T-helper 22 cell (primary cell): ENCODE measurements at places on chromosomes 3 and 15.

GRCh38 chr15:79004336-79004735 is 59.5 kb upstream of the CTSH start:
- no peak for DNase-seq

DNA sequence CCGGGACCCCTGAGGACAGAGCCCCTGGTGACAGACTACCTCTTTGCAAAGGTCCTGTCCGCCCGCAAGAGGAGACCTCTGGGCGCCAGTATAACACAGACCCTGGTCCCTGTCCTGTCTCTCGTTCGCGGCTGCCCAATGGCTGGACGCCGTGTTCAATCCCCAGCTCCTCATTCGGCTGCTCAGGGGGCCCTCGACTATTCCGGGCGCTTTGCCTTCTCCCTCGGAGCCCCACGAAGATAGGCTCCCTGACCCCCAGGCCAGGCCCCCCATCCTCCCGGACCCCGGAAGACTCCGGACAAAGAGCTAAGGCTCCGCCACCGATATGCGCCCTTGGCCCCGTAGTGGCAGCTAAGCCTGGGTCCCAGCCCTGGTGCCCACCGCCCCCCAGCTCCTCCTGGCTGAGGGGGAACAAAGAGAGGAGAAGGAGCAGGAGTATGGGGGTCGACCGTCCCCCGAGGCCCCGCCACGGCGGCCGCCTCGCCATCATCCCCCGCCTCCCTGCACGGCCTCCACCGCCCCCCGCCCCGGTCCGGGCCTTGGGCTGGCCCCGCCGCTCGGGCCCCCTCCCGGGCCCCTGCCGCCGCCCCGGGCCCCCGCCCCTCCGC is 437 bp downstream of the CELSR3 start:
- no peak for DNase-seq

- DNase-seq: no peak
These were observed 820.8 kb downstream of the TBL1XR1 start for GRCh38 chr3:176376531-176376930.

DNA sequence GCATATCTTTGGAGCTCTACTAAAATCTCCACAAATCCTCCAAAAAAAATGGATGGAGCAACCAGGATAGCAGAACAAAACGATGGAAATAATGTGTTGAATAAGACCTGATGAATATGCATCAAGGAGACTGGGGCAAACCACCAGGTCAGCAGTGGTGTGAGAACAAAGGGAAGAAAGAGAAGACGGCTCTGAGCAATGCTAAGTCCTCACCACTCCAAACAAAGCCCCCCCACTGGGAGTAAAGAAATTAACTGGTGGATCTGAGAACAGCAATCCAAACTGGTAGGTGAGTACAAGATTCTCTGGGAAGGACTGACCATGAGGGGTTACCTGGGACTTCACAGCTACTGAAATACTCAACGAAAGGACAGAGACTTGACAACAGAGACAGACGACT is 977.3 kb downstream of the TBL1XR1 start:
- no peak for DNase-seq

DNA sequence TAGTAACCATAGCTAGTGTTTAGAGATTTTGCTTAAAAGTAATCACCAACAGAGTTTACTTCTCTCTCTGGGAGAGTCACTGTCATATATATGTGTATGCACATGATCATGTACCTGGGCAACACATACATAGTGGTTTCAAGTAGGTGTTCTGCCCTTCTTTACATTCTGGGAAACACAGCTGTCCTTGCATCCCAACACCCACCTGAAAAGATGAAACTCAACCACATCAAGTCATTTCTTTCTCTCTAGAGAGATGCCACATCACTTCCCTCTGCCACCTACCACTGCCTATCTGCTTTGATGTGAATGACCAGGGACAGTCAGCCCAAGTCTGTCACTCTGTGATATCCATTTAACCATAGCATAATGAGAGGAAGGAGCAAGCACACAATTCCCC is 155.8 kb upstream of the GADL1 start:
- DNase-seq: no peak

DNA sequence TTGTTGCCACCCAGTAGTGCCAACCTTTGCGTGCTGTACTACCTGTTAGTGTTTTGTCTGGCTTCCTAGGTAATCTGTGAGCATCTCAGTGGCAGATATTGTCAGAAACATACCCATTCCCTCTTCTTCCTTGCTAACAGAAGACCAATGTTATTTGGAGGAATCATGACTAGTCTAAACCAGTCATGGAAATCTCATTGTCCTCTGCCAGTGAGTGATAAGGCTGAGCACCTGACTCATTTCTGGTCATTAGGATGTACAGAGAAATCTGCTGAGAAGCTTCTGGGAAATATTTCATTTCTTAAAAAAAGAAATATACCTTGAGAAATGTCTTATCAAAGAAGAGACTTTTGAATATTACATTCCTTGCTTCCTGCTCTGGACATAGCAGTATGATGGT is 70.1 kb upstream of the CDV3 start:
- no peak for DNase-seq

- DNase-seq: no peak
These were observed 3.4 kb upstream of the COL7A1 start for GRCh38 chr3:48598323-48599076.

DNA sequence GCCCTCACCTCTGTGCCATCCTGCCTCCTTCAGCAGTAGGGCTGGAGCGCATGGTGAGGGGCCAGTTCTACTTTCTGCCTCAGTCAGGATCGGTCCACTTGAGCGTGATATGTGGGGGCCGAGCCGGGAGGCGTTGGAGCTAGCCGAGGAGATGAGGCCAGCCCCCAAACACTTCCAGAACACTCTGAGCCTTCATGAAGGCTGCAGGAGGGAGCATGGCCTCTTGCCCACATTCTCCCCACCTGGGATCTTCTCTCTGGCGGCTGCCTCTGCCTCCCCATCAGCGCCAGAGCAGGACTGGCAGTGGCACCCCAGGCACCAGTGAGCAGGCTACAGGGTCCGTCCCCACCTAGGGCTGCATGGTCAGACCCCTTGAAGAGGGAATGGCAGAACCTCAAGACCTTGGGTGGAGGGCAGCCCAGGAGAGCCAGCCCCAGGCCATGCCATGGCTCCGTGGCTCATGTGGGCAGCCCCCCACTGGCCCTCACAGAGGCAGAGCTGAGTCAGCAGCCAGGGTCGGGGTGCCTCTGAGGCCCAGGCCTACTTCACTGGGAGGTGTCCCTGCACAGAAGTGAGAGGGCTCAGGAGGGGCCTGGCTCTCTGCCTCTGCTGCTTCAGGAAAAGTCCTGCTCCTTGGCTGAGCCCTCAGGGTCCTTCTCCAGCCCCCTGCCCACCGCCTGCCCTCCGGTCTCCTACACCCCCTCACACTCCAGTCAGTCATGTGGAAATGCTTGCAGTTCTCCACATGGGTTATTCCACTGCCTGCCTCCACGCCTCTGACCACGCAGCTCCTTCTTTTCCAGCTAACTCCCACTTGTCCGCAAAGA is 28.1 kb upstream of the CYP11A1 start:
- no peak for DNase-seq

DNA sequence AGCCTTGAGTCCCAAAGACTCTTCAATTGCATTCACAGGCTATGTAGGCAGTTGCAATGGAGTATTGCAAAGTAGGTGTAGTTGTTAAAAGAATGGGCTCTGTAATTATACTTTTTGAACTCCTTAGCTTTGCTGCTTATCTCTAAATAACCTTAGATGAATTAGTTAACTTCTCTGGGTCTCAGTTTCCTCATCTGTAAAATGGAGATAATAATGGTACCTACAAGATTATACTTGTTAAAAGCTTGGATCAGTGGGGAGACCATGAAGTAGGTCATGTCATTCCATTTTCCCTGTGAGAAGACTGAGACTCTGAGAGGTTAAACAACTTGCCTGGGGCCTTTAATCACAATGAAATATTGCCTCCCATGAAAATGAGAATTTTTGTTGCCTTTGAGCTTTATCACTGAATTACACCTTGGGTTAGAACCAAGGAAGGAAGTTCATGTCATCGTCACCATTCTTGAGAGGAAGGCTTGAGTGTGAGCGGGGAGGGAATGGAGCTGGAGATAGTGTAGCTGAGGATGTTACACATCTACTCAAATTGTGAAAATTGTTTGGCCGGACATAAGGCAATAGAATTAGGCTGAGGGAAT is 38.1 kb downstream of the CTDSPL start:
- no peak for DNase-seq

DNA sequence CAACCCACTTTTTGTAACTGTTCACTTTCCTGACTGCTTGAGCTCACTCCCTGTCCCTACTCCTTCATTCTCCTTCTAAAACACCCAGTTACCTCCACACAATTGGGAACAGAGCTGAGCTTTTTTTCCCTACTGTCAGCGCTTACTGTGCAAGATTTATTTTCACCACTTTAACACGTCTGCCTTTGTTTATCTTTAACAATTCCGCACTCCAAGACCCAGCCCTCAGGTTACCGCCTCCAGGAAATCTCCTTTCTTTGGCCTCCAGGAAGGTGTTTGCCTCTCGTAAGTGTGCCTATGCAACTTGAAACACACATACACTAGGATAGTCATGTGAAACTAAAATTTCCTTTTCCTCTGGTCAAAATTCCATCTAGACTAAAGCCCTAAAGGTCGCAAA is 271.9 kb upstream of the TPRG1 start:
- DNase-seq: no peak

DNA sequence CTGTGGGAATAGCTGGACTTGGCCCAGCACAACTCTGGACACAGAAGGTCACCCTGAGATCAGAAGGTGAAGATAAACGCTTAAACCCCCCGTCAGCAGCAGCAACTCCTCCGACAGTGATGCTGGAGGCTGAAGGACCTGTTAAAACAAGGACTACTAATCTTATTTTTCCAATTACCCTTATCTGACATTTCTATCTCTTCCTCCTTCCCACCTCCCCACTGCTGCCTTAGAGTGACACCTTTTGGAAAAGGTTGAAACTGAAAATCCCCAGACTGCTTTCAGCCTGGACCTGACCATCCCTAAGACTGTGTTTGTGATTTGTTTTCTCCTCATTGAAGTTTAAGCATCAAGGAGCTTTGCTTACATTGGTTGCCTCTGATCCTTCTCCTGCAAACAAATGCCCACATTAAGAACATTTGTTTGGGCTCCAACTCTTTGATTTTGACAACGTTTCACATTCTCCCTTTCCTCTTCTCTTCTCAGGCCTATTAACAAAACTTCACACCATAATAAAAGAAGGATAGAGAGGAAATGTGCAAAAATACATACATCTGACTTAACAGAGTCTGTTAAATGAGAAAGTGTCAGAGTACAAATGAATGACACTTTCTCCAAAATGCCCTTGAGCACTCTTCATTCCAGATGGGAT is 410.6 kb upstream of the WNT5A start:
- no peak for DNase-seq

DNA sequence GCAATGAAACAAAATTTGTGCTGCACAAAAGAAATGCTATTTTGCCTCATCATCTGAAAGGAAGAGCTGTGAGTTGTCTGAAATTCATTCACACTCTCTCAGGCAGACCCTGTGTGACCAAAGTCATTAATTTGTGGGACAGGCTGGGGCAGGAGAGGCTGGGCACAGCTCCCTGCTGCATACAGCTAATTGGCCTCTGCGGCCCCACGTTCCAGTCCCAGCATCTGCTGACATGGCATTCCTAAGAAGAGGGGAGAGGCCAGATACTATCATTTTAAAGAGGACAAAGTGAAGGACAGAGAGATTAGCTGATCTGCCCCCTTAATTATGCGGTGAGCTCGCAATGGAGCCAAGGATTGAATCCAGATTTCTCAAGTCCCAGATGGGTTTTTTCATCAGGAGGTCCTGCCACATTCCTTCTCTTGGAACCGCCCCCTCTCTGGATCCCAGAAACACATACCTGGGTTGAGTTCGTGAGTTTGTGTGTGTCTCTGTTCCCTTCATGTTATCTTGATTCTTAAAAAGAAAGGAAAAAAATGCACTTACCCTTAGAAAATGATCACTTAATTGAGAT is 25.1 kb downstream of the POLR2M start:
- no peak for DNase-seq

GRCh38 chr3:195282961-195283360 is 12.0 kb upstream of the XXYLT1 start:
- DNase-seq: no peak

DNA sequence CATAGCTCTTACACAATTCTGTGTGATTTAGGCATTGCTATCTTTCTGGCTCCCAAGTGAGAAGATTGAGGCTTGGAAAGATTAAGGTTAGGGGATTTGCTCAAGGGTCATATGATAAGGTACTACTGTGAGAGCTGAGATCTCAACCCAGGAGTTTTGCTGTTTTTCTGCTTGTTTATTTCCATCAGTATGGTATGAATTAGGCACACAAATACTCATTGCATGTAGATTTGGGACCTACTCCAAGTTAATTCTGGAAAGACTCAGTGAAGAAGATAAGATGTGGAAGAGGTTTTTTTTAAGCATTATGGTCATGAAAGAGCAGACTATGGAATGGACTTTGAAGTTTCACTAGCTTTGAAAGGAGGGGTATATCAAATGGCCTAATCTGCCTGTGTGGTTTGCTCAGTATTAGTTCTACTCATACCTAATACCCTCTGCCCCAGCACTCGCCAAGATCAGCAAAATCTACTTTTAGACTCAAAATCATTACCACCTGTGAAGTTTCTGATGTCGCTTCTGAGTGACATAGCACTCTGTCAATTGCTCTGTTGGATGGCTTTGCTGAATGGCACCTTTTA is 12.5 kb downstream of the MBNL1 start:
- DNase-seq: no peak
